ENCODE measurements at places on chromosomes 6 and 20.

DNA sequence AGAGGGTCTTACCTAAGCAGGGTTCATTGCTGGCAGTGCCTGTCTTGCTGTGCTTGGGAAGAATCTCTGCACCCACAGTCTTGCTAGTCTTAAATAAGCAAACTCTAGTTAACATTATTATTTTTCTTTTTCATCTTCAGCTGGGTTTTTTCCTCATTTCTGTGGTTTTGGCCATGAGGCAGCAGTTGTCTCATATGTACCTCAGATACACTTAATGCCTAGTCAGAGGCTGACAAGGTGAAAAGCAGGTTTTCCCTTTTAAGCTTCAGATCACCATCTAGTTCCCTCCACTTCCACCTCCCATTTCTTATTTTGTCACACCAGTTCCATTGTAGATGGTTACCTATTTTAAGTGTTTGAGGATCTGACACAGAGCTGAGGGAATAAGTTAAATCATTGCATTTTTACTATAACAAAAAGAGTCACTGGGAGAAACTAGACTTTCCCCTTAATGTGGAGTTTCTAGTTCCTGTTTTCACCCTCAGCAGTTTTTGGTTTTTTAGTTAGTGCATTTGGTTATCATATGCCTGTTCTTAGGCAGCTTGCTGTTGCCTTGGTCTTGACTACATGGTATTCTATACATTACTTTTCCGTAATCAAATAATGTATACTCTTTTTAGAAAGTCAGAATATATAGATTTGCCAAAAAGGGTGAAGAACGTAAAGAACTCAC lies 46.0 kb downstream of the AFDN start:
- DNase-seq, result no peak

DNA sequence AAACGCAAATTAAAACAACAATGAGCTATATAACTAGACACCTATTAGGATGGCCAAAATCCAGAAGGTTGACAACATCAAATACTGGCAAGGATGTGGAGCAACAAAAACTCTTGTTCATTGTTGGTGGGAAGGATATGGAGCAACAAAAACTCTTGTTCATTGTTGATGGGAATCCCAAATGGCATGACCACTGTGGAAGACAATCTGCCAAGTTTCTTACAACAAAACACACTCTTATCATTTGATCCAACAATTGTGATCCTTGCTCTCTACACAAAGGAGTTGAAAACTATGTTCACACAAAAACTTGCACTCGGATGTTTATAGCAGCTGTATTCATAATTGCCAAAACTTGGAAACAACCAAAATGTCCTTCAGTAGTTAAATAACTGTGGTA lies 61.8 kb upstream of the LAMA2 start:
- DNase-seq, result no peak

DNA sequence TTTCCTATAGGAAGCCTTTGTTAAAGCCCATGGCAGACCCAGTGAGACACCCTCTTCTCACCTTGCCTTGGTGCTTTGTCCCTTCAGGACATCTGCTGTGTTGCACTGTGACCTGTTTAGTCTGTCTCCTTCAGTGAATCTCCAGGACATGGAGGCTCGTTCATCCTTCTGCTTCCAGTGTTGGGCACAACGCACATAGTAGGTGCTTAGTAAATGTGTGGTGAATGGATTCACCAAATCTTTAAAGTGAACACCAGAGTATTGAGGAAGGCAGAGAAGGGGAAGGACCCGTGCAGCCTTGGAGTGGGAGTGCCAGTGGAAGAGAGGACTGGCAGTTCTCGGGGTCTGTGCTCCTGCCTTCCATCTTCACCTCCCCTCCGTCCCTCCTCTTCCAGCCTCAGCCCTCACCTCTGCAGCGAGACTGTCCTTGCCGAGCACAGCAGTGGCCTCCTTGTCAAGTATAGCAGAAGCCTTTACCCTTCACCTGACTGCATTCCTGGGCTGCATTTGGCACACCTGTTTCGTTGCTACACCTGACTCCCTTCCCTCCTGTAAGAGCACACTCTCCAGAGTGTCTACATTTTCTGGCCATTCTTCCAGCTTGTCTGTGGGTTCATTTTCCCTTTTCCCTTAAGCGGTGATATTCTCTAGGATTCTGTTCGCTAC lies 49.2 kb downstream of the ARID1B start:
- DNase-seq, result no peak

GRCh38 chr6:38215225-38215624 lies 395.7 kb downstream of the ZFAND3 start:
- no peak for DNase-seq

GRCh38 chr20:58076405-58076804 lies 152.0 kb downstream of the ANKRD60 start:
- no peak for DNase-seq

GRCh38 chr6:125832391-125833117 lies 41.8 kb downstream of the NCOA7 start:
- no peak for DNase-seq

DNA sequence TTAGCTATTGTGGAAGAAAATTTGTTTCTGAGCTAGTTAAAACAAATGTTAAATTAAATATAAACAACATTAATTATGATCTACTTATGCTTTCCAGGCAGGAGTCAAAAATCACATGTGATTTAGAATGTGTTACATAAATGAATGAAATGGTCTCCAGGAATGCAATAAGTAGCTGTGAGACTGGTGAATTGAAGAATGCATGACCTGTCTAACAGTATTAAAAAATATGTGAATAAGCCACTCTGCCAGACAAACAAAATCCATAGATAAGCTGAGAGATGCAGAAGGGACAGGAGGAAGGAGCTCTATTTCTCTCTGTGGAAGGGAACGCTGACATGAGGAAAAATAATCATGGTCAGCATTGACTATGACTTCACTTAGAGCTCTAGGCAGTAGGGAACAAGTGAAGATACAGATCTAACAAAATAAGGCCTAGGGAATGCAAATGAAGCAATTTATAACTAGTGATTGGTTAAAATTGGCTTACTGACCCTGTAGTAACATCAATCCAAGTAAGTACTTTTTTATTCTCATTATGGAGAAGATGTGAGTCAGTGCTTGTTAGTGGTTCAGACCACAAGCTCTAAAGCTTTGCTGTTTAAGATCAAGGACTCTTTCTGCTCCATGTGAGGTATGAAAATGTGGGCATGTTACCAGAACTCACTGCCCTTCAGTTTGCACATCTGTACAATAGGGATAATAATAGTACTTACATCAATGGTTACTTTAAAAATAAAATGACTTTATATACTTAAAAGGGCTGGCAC lies 432.6 kb downstream of the MMUT start:
- no peak for DNase-seq

- DNase-seq, result no peak
These were observed 216.6 kb upstream of the HS3ST5 start for GRCh38 chr6:114559419-114559818.

DNA sequence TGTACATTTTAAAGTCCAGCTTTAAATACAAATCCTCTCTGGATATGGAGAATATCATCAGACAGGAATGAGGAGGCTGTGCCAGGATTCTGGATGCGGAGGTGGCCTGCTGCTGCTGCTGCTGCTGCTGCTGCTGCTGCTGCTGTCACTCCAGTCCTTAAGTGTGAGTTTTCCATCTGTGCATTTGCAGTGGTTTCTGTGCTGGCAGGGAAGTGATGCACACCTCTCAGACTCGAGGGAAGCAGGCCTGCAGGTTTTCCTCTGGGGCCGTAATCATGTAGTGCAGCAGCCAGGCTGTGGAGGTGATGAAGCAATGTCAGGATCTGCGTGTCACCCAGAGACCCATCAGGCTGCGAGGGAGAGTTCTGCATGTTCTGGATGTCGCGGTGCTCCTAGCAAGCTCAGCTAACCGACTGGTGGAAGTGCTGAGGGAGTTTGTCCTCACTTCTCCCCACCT lies 32.0 kb downstream of the CFAP61 start:
- no peak for DNase-seq

GRCh38 chr6:105294129-105294528 lies 108.8 kb downstream of the PREP start:
- DNase-seq, result no peak

- no peak for DNase-seq
These were observed 240.9 kb downstream of the DOK5 start for GRCh38 chr20:54716174-54716747.

DNA sequence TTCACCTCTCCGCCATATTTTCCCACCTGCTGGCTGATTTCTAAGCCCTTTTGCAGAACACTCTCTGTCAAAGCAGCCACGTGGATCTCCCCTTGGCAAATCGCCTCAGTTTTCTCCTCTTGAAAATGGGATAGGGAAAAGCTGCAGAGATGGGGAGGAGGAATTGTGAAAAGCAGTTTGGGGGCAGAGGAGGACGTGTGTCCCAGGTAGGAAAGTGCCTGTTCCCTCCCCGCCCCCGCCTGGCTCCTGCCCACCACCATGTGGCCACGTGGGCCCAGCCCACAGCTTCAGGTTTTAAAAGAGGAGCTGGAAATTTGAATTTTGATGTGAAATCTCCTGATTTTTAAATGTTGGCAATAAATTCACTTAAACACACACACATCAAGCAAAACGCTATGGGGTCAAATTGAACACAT lies 3.6 kb upstream of the CEBPB start:
- no peak for DNase-seq

DNA sequence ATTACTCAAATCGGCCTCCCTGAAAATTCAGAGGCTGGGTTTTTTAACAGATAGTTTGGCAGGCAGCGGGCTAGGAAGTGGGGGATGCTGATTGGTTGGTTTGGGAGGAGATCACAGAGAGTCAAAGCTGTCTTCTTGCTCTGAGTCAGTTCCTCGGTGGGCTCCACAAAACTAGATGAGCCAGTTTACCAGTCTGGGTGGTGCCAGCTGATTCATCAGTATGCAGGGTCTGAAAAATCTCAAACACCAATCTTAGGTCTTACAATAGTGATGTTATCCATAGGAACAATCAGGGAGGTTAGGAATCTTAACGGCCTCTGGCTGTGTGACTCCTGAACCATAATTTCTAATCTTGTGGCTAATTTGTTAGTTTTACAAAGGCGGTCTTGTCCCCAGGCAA lies 190.7 kb downstream of the C6orf118 start:
- no peak for DNase-seq

DNA sequence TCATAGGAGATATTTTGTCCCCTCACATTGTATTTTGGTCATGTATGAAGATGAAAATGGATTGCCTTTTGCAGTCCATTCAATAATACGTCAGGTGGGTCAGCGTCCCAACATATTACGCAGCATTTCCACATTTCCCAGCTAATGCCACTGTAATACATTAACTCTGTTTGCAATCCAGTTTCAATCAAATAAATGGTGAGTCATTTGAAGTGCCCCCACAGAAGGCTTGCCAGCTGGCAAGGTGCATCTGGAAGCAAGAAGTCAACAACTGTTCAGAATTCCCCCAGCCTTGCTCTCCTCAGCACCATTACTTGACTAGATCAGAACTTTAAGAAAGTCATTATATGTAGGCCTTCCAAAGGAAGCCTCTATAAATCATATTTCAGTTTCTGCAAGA lies 50.4 kb downstream of the PHACTR1 start:
- no peak for DNase-seq

GRCh38 chr6:123953920-123954319 lies 150.3 kb downstream of the NKAIN2 start:
- DNase-seq, result no peak

- no peak for DNase-seq
These were observed 17.1 kb downstream of the ZBP1 start for GRCh38 chr20:57603120-57603519.

DNA sequence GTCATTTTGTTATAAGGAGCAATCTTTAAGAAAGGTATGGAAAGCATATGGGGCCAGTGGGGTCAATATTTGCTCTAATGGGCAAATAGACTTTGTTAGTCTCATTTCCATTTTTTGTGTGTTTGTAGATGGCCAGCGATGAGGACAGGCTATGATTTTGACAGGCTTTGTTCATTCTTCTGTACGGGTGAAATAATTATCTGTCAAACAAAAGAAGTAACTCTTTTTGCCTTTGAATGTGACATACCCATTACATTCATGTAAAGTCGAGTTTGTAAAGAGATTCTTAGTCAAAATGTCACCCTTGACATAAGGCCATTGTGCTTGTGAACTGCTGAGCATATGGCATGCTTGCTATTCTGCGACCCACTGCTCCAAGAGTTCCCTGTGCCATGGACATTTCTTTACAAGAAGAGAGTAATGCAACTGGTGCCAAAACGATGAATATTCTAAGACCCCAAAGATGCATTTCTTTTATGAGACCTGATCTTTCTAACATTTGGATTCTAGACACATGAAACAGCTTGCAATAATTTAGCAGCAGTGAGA lies 38.2 kb upstream of the JAG1 start:
- no peak for DNase-seq

GRCh38 chr6:141463237-141463977 lies 669.3 kb upstream of the GJE1 start:
- no peak for DNase-seq

- no peak for DNase-seq
These were observed 200.1 kb downstream of the HIVEP2 start for GRCh38 chr6:142744836-142745235.

DNA sequence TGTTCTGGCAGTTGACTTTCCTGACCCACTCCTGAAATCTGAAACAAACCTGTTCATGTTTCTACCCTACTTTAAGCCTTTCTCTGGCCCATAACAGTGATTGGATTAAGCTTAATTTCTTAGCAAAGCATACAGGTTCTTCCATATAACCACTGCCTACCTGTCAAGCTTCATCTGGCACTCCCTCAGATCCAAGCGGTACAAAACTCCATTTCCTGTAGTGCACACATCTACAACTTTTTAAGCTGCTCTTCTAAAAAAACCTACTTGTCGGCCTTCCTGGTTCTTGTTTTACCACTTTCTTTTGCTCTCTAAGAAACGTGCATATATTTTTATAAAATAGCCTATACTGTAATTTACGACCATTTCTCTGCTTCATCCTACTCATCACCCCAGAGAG lies 916 bp upstream of the PPP1R11 start:
- DNase-seq, result no peak

GRCh38 chr6:16236631-16237199 lies 1.7 kb upstream of the GMPR start:
- no peak for DNase-seq

DNA sequence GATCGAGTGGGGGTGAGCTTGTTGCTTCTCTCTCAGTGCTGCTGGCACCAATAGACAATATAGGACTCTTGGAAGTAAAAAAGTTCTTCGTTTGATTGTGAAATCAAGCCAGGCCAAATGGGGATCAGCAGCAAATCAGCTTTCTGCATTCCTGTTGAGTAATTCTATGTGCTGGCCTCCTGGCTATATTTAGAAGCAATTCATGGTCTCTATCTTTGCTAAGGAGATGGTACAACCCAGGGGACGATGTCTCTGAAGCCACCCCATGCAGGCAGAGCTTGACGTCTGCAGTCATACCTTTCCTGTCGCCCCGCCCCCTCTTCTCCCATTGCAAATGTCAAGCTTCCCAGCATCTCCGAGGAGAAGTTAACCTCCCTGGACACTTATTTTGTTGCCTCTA lies 199.1 kb downstream of the SCP2D1 start:
- DNase-seq, result no peak

Data from activated effector memory CD4-positive, alpha-beta T cell treated with anti-CD3 and anti-CD28 coated beads, Interleukin-2, amount 50 U/mL, for 16 hours (primary cell).